ENCODE measurements at places on chromosomes 7 and 10.

- no peak overlapping the region for H3K27ac ChIP-seq
- H3K27me3 ChIP-seq = peaks cover 13% of the 10 kb centered on the region
- H3K4me1 ChIP-seq = peaks cover 10% of the 10 kb centered on the region
- DNase-seq = no peak
- H3K4me3 ChIP-seq = no peak overlapping the region
Measured at GRCh38 chr10:80351220-80351619, 5.3 kb downstream of the DYDC1 start.

GRCh38 chr7:136912339-136912738 is 43.9 kb downstream of the CHRM2 start:
- no peaks in the 10 kb centered on the region for H3K36me3 ChIP-seq
- peak; percentile 21 for DNase-seq
- no peak overlapping the region for H3K27ac ChIP-seq
- peaks cover 10% of the 10 kb centered on the region for H3K4me1 ChIP-seq

DNA sequence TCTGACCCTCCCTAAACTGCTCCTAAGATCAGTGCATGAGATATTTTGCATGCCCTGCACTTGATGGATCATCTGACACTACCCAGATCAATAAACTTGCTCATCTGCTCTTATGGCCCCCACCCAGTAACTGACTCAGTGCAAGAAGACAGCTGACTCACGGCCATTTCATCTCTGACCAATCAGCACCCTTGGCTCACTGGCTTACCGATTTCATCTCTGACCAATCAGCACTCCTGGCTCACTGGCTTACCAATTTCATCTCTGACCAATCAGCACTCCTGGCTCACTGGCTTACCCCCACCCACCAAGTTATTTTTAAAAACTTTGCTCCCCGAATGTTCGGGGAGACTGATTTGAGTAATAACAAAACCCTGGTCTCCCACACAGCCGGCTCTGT is 37.2 kb upstream of the OPTN start:
- no peak overlapping the region for H3K27ac ChIP-seq
- peaks cover 26% of the 10 kb centered on the region for H3K4me1 ChIP-seq
- H3K36me3 ChIP-seq = no peaks in the 10 kb centered on the region
- no peak for DNase-seq

DNA sequence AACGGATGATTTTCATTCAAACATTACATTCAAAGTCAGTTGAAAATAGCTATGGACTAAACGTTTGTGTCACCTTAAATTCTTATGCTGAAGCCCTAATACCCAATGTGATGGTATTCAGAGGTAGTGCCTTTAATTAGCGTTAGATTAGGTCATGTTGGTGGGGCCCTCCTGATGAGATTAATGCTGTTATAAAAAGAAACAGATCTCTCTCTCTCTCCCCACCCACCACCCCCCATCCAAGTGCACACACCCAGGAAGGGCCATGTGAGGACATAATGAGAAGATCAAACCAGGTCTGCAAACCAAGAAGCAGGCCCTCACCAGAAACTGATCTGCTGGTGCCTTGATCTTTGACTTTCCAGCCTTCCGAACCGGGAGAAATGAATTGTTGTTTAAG is 44.2 kb downstream of the ZNF438 start:
- no peaks in the 10 kb centered on the region for H3K4me1 ChIP-seq
- no peak for DNase-seq
- H3K27me3 ChIP-seq = no peaks in the 10 kb centered on the region
- no peaks in the 10 kb centered on the region for H3K36me3 ChIP-seq

- DNase-seq = no peak
- no peaks in the 10 kb centered on the region for H3K27me3 ChIP-seq
- no peak overlapping the region for H3K4me3 ChIP-seq
- no peaks in the 10 kb centered on the region for H3K36me3 ChIP-seq
Measured at GRCh38 chr7:147885869-147886268, 704.7 kb upstream of the C7orf33 start.

GRCh38 chr10:57979491-57979890 is 288.2 kb downstream of the IPMK start:
- H3K36me3 ChIP-seq = no peaks in the 10 kb centered on the region
- peak; percentile 2 for DNase-seq

DNA sequence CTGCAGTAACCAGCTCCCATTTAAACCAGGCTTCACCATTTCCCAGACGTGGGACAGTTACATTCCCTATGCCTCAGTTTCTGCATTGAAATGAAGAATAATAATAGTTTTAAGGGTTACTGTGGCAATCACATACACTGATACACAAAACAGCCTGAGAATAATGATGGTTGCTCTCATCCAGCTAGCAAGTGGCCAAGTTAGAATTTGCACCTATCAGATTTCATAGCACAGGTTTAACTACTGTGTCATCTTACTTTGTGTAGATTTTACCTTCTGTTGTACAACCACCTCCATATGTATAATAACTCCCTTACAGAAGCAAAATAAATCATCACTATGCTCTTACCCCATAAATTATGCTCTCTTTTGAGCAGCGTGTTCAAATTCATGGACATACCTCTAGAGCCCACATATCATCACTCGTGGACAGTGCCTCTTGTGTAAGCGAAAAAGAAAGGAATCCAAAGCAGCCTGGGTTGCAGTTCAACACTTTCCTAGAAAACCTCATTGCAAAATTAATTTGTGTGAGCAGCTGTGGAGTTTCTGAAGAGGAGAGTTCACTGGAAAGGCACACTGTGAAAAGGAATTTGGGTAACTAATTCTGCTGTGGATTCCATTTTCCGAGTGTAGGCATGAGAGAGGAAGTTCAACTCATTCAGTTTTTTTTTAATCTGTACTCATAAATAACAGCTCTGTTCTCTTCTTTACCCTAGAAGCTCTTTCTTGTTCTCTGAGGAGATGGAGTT is 492.5 kb downstream of the ARL4A start:
- H3K4me3 ChIP-seq = no peak overlapping the region
- H3K27me3 ChIP-seq = no peaks in the 10 kb centered on the region
- H3K27ac ChIP-seq = no peak overlapping the region
- H3K36me3 ChIP-seq = no peaks in the 10 kb centered on the region

DNA sequence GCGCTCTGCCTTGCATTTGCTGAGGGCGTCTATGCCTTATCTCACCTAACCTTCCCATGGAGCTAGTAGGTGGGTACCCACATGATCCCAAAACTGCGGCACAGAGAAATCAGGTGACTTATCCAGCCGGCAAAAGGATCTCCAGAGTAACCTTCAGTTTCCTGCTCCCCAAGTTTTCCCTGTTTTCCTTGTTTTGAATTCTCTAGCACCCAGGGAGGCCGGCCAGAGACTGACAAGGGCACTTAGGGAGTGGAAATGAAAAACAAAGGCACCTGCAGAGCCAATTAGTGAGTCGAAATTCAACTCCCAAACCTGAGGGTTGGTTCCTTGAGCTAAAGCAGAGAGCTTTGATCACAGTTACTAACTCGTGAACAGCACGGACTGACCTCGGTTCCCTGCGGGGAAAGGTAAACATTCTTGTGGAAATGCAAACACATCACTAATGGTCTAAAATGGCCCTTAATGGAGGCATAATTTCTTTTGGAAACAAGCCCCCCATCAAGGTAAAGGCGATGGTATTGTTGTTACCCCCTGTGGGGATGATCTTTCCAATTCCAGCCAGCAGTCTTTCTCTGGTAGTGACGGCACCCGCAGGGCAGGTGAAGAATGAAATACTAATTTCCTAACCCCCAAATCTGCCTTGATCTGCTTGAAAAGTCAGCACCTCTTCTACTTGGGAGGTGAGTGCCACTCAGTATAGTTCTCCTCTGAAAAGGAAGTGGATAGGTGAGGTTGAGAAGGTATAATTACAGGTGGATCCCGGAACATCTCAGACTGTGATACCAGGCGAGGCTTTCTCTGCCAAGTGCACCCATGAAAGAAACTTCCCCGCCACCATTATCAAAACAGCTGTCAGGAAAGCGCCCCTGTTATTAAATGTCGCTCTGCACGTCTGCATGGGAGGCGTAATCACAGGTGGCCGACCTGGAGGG is 365.6 kb upstream of the AUTS2 start:
- peaks cover 95% of the 10 kb centered on the region for H3K27me3 ChIP-seq
- 0 out of 2 replicates have a peak overlapping the region, but pooled peaks have one; percentile 2 for H3K4me3 ChIP-seq
- peak; percentile 94 for DNase-seq
- no peaks in the 10 kb centered on the region for H3K36me3 ChIP-seq

DNA sequence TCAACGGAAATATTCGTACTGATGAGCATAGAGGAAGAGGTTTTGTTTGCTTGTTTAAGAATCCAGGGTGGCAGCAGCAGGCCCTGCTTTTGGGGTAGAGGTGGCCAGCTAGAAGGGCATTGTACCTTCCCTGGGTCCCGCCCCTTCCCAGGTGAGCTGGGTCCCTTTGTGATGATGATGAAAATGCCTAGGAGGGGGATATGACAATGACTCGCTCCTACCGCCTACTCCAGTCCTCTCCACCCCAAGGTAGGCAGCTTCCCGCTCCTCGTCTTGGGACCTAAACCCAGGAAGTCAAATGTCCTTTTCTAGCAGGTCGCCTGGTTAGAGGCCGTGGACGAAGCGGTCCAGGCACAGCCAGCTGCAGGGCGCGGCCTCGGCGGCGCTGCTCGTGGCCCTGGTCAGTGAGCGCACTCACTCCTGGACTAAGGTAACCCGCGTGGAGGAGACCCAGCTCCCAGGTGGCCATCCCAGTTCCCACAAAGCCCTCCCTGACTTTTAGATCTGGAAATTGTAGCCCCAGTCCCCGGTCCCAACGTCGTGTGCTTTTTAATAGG is 141.4 kb downstream of the LSMEM1 start:
- H3K4me3 ChIP-seq = no peak overlapping the region
- H3K36me3 ChIP-seq = no peaks in the 10 kb centered on the region
- H3K27ac ChIP-seq = no peak overlapping the region
- DNase-seq = peak; percentile 50

- H3K27me3 ChIP-seq = no peaks in the 10 kb centered on the region
- H3K36me3 ChIP-seq = no peaks in the 10 kb centered on the region
- H3K4me1 ChIP-seq = 0 out of 2 replicates have a peak, but pooled peaks cover 3% of the 10 kb centered on the region
- no peak overlapping the region for H3K4me3 ChIP-seq
Measured at GRCh38 chr7:99235925-99236324, 28.0 kb upstream of the KPNA7 start.

- no peaks in the 10 kb centered on the region for H3K4me1 ChIP-seq
- H3K36me3 ChIP-seq = no peaks in the 10 kb centered on the region
- H3K27me3 ChIP-seq = no peaks in the 10 kb centered on the region
Measured at GRCh38 chr7:158067219-158067930, 520.2 kb downstream of the PTPRN2 start.

- peaks cover 5% of the 10 kb centered on the region for H3K4me1 ChIP-seq
- H3K27me3 ChIP-seq = no peaks in the 10 kb centered on the region
- DNase-seq = no peak
- H3K36me3 ChIP-seq = no peaks in the 10 kb centered on the region
- H3K4me3 ChIP-seq = no peak overlapping the region
- 0 out of 2 replicates have a peak overlapping the region, but pooled peaks have one; percentile 26 for H3K27ac ChIP-seq
Measured at GRCh38 chr7:22657479-22657878, 69.5 kb upstream of the IL6 start.

DNA sequence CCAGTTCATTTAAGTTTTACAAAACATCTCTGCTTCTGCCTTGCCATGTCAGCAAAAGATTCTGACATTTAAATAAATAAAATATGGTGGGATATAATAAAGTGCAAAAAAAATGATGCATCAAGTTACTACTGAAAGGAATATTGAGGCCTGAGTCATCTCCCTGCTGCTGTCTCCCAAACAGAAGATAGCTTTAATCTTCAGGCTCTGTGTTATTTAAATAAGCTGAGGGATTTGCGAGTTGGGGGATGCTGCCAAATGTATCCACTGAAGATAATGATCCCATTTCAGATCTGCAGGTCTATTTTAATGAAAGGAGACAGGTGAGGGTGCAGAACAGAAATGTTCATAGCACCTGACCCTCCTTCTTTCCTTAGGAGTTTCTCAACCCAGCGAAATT is 720.8 kb downstream of the AUTS2 start:
- no peak for DNase-seq
- H3K36me3 ChIP-seq = no peaks in the 10 kb centered on the region
- H3K4me3 ChIP-seq = no peak overlapping the region
- H3K27ac ChIP-seq = no peak overlapping the region
- peaks cover 15% of the 10 kb centered on the region for H3K4me1 ChIP-seq
- H3K27me3 ChIP-seq = no peaks in the 10 kb centered on the region

- DNase-seq = no peak
- H3K4me3 ChIP-seq = no peak overlapping the region
- H3K4me1 ChIP-seq = no peaks in the 10 kb centered on the region
- H3K36me3 ChIP-seq = no peaks in the 10 kb centered on the region
- no peak overlapping the region for H3K27ac ChIP-seq
Measured at GRCh38 chr10:12380999-12381398, 31.7 kb downstream of the CAMK1D start.

GRCh38 chr10:118163217-118163616 is 116.5 kb upstream of the RAB11FIP2 start:
- no peaks in the 10 kb centered on the region for H3K27me3 ChIP-seq
- no peak for DNase-seq
- no peaks in the 10 kb centered on the region for H3K4me1 ChIP-seq
- H3K27ac ChIP-seq = no peak overlapping the region
- no peak overlapping the region for H3K4me3 ChIP-seq
- H3K36me3 ChIP-seq = no peaks in the 10 kb centered on the region

GRCh38 chr7:156155988-156156733 is 343.9 kb upstream of the SHH start:
- DNase-seq = no peak
- H3K36me3 ChIP-seq = no peaks in the 10 kb centered on the region
- H3K4me3 ChIP-seq = no peak overlapping the region
- no peak overlapping the region for H3K27ac ChIP-seq
- no peaks in the 10 kb centered on the region for H3K4me1 ChIP-seq

Data from GM23338 (cell line).